ENCODE measurements at places on chromosomes 12 and 14. TPM values are rescaled to one million over a fixed set of nuclear protein-coding genes. Genes with fewer than 3 reads are reported as not detected.

SPTB gene
- total RNA-seq: 0.05 TPM

HSP90B1 gene
- 617 TPM for total RNA-seq

DNA sequence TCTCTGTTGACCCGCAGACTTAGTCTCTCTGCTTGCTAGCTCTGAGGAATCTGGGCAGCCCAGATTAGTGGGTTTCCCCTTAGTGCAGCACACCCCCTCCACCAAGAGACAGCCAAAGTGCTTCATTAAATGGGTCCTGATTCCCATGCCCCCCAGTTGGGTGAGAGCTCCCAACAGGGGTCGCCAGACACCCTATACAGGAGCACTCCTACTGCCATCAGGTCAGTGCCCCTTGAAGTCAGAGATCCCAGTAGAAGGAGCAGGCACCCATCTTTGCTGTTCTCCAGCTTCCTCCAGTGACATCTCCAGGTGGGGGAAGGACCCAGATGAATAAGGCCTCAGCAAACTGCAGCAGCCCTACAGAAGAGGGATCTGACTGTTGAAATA is 36.7 kb upstream of the C14orf132 start:
- no peak overlapping the region for H3K27ac ChIP-seq
- H3K36me3 ChIP-seq: no peaks in the 10 kb centered on the region
- no peak overlapping the region for H3K4me3 ChIP-seq
- no peak for DNase-seq

DNA sequence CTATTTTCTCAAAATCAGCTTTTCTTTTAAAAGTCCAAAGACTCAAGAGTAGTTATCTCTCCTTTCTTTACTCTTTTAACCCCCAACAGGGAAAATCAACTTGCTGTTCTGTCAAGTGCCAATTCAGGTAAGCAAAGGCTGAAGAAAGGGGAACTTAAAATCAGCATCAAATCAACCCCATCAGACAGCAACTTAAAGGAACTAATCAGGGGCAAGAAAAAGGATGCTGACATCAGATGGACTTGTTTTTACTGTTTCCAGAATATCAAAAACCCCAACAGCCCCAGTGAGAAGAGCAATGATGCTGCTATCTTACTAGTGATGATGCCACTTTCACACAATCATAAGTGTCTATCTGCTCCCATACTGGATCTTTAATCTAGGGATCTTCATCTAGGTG is 3.4 kb downstream of the BAZ2A start:
- no peak for DNase-seq
- peaks cover 46% of the 10 kb centered on the region for H3K4me1 ChIP-seq
- no peak overlapping the region for H3K4me3 ChIP-seq
- H3K27ac ChIP-seq: peak overlapping the region; percentile 40
- peaks cover 52% of the 10 kb centered on the region for H3K36me3 ChIP-seq

- no peak overlapping the region for H3K4me3 ChIP-seq
- no peak for DNase-seq
- H3K27ac ChIP-seq: no peak overlapping the region
- H3K27me3 ChIP-seq: no peaks in the 10 kb centered on the region
- no peaks in the 10 kb centered on the region for H3K36me3 ChIP-seq
Measured at GRCh38 chr12:39095636-39096330, 190.4 kb upstream of the CPNE8 start.

DNA sequence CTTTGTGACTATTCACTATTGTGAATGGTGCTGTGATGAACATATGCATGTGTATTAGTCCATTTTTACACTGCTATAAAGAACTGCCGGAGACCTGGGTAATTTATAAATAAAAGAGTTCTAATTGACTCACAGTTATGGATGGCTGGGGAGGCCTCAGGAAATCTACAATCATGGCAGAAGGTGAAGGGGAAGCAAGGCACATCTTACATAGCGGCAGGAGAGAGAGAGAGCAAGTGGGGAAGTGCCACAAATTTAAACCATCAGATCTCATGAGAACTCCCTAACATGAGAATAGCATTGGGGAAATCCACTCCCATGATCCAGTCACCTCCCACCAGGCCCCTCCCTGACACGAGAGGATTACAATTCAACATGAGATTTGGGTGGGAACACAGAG is 90.8 kb downstream of the ATP23 start:
- no peak for DNase-seq
- H3K4me1 ChIP-seq: no peaks in the 10 kb centered on the region
- no peaks in the 10 kb centered on the region for H3K36me3 ChIP-seq
- H3K27ac ChIP-seq: no peak overlapping the region

GRCh38 chr14:77529213-77529612 is 30.6 kb upstream of the ISM2 start:
- peaks cover 21% of the 10 kb centered on the region for H3K36me3 ChIP-seq
- no peaks in the 10 kb centered on the region for H3K27me3 ChIP-seq
- H3K4me1 ChIP-seq: peaks cover 12% of the 10 kb centered on the region
- no peak for DNase-seq
- H3K27ac ChIP-seq: no peak overlapping the region
- no peak overlapping the region for H3K4me3 ChIP-seq

- H3K4me1 ChIP-seq: no peaks in the 10 kb centered on the region
- H3K27ac ChIP-seq: no peak overlapping the region
- no peaks in the 10 kb centered on the region for H3K36me3 ChIP-seq
Measured at GRCh38 chr14:93395231-93395630, 35.5 kb upstream of the UNC79 start.

GRCh38 chr14:91996948-91997371 is 42.9 kb downstream of the TRIP11 start:
- H3K27ac ChIP-seq: no peak overlapping the region
- peaks cover 53% of the 10 kb centered on the region for H3K36me3 ChIP-seq
- H3K27me3 ChIP-seq: no peaks in the 10 kb centered on the region
- DNase-seq: no peak

- H3K4me1 ChIP-seq: peaks cover 35% of the 10 kb centered on the region
- DNase-seq: no peak
- no peaks in the 10 kb centered on the region for H3K27me3 ChIP-seq
- peak overlapping the region; percentile 84 for H3K4me3 ChIP-seq
Measured at GRCh38 chr14:64464651-64465050, 648 bp upstream of the AKAP5 start.

DNA sequence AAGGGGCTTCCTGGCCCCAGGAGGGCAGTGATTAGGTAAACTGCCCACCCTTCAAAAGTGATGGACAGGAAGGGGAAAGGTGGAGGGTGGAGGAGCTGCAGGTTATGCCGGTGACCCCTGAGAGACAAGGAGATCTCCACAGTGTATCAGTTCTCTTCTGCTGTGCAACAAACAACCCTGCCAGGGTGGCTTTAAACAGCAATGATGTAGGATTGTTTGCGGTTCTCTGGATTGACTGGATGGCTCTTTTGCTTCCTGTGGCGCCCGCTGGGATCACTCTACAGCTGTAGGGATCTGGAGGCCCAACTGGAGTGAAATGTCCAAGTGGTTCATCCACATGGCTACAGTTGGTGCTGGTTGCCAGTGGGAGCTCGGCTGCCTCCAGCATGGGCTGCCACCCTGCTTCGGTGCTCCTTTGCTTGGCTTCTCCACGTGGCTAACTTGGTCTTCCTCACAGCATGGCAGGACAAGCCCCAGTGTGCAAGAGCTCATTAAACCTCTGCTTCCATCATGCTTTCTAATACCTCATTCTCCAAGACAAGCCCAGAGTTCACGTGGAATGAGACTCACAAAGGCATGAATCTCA is 8.6 kb upstream of the ANKRD9 start:
- no peaks in the 10 kb centered on the region for H3K36me3 ChIP-seq
- H3K27me3 ChIP-seq: peaks cover 6% of the 10 kb centered on the region
- H3K4me3 ChIP-seq: peak overlapping the region; percentile 77
- no peak for DNase-seq

DNA sequence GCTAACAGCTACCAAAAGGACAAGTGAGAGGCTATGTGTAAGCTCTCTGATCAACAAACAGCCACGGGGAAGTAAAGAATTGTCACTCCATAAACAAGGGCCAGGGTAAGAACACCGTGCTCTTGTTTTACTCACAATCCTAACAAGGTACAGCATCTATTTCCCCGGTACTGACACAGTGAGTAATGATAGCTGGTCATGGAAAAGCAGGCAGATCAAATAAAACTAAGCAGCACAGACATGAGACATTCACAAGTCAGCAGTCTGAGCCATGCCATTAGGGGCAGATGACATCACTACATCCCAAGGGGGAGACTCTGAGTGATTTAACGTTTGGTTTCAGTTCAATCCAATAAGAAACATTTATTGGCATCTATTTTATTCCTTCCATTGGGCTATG is 54.4 kb downstream of the ARL6IP4 start:
- H3K27ac ChIP-seq: no peak overlapping the region
- H3K4me1 ChIP-seq: peaks cover 14% of the 10 kb centered on the region
- H3K27me3 ChIP-seq: no peaks in the 10 kb centered on the region
- no peak for DNase-seq

- H3K4me3 ChIP-seq: no peak overlapping the region
- peaks cover 24% of the 10 kb centered on the region for H3K4me1 ChIP-seq
- no peak overlapping the region for H3K27ac ChIP-seq
- H3K36me3 ChIP-seq: peaks cover 20% of the 10 kb centered on the region
Measured at GRCh38 chr14:64516969-64517368, 12.4 kb downstream of the ZBTB1 start.

DNA sequence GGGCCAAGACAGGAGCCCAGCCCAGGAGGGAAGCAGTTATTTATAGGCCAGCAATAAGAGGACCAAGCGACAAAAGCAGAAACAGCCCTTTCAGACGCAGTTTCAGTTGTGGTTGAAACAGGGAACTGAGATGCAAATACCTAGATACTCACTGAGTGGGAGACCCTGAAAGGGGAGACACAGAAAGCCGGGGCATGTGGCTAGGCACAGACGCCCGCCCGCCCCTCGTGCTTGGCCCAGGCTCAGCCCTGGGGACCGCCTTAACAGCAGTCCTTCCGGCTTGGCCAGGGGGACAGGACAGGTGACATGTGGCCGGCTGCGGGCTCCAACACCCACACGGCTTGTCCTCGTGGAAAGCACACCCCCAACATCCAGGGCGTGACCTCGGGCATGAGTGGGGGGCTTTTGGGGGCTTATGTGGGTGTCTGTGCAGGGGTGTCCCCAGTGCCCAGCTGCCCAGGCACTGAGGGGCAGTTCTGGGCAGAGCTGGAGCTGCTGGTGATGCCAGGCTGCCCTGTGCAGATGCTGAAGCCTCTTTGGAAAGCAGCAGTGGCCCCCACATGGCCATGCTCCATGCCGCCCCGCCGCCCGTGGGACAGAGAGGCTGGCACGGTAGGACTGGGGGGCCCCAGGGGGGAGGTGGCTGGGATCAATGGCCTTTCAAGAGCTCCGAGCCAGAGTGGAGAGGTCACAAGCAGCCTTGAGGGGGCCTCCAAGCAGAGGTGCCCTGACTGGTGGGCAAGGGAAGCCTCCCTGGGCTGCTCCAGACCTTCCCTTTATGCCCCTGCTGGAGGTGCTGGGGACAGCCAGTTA is 2.1 kb downstream of the PLD4 start:
- no peak overlapping the region for H3K27ac ChIP-seq
- no peaks in the 10 kb centered on the region for H3K36me3 ChIP-seq
- H3K4me1 ChIP-seq: no peaks in the 10 kb centered on the region
- no peak overlapping the region for H3K4me3 ChIP-seq
- no peak for DNase-seq

DNA sequence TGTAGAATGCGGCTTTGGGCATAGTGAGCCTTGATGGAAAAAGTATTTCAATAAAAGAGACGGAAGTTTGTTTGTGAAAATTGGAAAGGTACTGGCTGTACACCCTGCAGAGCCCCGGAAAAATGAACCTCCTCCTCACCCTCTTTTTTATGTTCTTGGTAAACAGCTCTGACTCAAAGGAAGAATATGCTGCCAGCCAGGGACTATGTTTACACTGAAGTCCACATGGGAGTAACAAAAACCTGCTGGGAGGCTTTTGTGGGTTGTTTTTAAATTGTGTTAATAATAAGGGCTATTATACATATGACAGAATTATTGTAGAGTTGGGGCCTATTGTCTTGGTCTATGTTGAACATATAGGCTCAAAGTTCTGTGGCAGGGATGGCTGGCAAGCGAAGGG is 70.7 kb downstream of the TTC8 start:
- H3K4me1 ChIP-seq: no peaks in the 10 kb centered on the region
- H3K36me3 ChIP-seq: no peaks in the 10 kb centered on the region
- peaks cover 11% of the 10 kb centered on the region for H3K27me3 ChIP-seq
- no peak overlapping the region for H3K27ac ChIP-seq

DNA sequence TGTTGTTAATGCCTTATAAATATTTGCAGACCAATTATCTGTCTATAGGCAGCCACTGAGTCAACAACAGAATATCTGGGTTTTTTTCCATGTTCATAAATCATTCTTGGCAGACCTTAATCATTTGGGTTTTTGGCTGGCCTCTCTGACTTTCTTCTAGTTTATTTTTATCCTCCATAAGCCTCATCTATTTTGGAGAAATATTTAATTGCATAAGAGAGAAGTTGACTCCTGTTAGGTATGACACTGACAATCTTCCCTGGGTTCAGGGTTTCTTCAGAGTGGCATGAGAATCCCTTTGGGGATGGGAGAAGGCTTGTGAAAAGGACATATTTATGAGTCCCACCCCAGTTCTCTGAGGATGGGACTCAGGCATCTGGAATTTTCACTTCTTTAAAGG is 299.8 kb downstream of the NRXN3 start:
- H3K4me1 ChIP-seq: no peaks in the 10 kb centered on the region
- H3K36me3 ChIP-seq: no peaks in the 10 kb centered on the region
- DNase-seq: no peak
- no peaks in the 10 kb centered on the region for H3K27me3 ChIP-seq
- no peak overlapping the region for H3K27ac ChIP-seq

DNA sequence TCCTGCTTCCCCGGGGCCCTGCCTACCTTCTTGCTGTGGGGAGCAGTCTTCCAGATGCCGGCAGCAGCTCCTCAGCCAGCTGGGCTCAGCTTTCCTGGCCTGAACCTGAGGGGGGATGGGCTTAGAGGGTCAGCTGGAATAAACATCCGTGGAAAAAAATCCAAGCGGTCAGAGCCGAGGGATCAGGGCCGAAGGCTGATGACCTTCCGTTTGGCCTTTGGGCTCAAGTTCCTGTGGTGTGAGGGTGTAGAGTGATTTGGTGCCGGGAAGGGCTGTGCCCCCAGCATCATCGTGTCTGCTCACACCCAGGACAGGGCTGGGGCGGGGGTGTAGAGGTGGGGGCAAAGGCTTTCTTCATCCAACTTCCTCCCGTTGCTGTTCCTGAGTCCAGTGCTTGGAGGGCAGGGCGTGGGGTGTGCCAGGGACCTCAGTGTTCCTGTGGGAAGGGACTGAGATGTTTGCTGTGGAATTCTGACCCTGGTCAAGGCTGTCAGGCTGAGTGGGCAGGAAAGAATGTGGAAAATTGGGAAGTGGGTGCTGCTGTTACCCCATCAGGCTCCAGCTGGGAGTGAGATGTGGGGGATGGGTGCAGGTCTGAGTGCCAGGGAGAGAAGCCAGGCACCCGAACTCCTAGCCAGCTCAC is 2.6 kb downstream of the SMIM41 start:
- no peak overlapping the region for H3K27ac ChIP-seq
- no peak for DNase-seq
- peaks cover 14% of the 10 kb centered on the region for H3K36me3 ChIP-seq
- no peak overlapping the region for H3K4me3 ChIP-seq
- peaks cover 3% of the 10 kb centered on the region for H3K4me1 ChIP-seq

GRCh38 chr14:73125169-73125588 is 11.1 kb upstream of the PSEN1 start:
- DNase-seq: no peak
- H3K27me3 ChIP-seq: no peaks in the 10 kb centered on the region
- no peak overlapping the region for H3K4me3 ChIP-seq
- H3K4me1 ChIP-seq: peaks cover 3% of the 10 kb centered on the region

GRCh38 chr14:72753044-72753710 is 140.7 kb downstream of the DPF3 start:
- no peak overlapping the region for H3K27ac ChIP-seq
- no peaks in the 10 kb centered on the region for H3K36me3 ChIP-seq
- no peak for DNase-seq
- H3K27me3 ChIP-seq: peaks cover 5% of the 10 kb centered on the region
- H3K4me1 ChIP-seq: no peaks in the 10 kb centered on the region

Measured in activated T-helper 2 cell treated with anti-CD3 and anti-CD28 coated beads, Interferon-gamma antibody, Interleukin-2, Interleukin-4, amounts not matched to agents 10 μg/mL and 5 μg/mL and 100 μg/mL, durations not matched to agents 14 hours and 24 hours and 36 hours (primary cell).